ENCODE measurements at places on chromosomes 7 and 10.

DNA sequence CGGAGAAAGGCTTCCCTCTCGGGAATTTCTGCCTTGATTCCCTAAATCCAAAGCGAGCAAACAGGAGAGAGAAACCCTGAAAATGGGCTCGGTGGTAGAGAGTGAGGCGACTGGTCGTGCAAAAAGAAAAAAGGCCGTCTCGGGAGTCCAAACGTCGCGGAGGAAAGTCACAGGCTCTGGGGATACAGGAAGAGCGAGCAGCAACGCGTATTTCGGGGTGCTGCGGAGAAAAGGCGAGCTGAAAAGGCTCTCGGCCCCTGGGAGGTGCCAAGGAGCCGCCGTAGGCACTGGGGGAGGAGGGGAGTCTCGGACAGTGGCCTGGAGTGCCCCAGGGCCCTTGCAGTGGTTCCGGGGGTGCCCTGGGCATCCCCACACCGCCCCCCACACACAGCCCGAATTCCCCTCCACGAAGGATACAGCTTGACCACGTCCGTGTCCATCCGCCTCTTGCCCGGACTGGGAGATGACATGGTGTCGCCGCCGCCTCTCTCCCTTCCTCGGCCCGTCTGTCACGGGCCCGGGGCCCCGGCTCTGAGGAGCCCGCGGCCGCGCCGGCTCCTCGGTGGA, 591 bp downstream of the UBE2H start:
- DNase-seq, result no peak

DNA sequence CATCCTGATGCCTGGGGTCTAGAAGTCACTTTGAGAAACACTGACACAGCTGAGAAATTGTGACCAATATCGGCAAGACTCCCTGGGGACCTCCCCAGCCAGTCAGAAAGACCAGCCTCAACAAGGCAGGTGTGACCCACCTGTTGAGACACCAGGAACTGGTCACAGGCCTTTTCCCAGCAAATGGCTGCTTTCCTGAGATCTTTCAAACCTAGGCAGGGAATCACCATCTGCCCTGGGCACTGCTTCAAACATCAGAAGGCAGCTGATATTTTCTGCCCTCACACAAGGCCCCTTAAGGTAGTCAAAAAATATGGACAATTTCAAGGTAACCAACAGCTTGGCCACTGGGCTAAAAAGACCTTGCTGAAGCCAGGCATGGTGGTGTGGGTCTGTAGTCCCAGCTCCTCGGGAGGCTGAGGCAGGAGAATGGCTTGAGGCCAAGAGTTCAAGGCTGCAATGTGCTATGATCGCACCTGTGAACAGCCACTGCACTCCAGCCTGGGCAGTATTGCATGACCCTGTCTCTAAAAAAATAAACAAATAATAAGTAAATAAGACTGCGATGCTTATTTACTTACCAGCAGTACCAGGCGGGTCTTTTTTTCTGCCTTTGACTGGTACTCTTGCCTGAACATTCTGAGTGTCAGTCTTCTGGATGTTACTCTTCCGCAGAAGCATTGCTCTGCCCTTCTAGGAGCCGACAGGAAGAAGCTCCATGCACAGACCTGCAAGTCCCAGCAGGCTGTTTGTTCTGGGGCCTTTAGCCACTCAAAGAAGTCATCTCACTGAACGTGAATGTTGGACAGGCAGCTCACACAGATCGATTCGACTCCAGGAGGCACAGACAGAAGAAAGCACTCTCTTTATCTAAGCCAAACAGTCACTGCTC, 59.7 kb downstream of the SORBS1 start:
- DNase-seq, result no peak

GRCh38 chr10:88730864-88731263, 24.8 kb downstream of the LIPK start:
- no peak for DNase-seq

DNA sequence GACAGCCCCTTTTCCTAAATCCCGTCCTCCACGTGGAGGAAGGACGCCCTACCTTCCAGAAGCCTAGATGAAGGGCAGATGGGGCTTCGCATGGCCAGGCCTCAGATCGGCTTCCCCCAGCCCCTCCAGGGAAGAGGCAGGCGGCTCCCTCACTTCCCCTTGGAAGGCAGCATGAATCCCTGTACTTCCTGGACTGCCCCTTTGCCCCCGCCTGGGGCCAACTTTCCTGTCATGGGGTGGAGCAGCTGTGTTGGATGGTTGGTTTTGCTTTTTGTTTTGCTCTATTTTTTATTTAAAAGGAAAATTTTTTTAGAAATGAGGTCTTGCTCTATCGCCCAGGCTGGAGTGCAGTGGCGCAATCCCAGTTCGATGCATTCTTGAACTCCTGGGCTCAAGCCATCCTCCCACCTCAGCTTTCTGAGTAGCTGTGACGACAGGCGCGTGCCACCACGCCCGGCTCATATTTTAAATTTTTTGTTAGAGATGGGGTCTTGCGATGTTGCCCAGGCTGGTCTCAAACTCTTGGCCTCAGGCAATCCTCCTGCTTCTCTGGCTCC, 27.2 kb downstream of the GTF2IRD1 start:
- peak; percentile 67 for DNase-seq

Data from AG09309 (cell line).